Fibroblast of lung (primary cell): ENCODE measurements at places on chromosomes 5 and 9. TPM values are rescaled to one million over a fixed set of nuclear protein-coding genes. Genes with fewer than 3 reads are reported as not detected.

GRCh38 chr5:5665225-5666075, 243.0 kb downstream of the ICE1 start:
- no peaks in the 10 kb centered on the region for H3K27me3 ChIP-seq
- H3K36me3 ChIP-seq = no peaks in the 10 kb centered on the region
- H3K4me1 ChIP-seq = no peaks in the 10 kb centered on the region
- H3K27ac ChIP-seq = no peak overlapping the region

DNA sequence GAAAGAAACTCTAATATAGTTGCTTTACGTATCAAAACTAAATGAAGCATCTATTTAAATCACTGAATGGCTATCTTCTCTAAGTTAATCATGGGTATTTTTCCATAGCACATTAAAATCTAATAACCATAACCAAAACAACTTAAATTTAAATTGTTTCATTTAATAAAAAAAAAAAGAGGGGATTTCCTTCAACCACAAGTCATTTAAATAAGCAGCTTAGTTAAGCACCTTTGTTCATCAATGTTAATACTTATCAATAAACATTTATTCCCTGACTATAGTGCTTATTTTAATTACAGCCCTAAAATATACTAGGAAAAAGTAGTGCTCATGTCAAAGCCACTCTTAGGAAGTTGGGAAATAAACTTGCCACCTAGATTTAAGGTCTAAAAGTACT, 30.3 kb downstream of the ZNF608 start:
- DNase-seq = no peak
- no peaks in the 10 kb centered on the region for H3K36me3 ChIP-seq
- H3K27me3 ChIP-seq = no peaks in the 10 kb centered on the region
- no peak overlapping the region for H3K27ac ChIP-seq
- no peak overlapping the region for H3K4me3 ChIP-seq

- H3K36me3 ChIP-seq = no peaks in the 10 kb centered on the region
- no peaks in the 10 kb centered on the region for H3K4me1 ChIP-seq
- peaks cover 7% of the 10 kb centered on the region for H3K27me3 ChIP-seq
- DNase-seq = peak; percentile 72
- peak within 1 kb of the TSS; percentile 69 for H3K4me3 ChIP-seq
These were observed at the start of gene EDIL3 for GRCh38 chr5:84384604-84385575. EDIL3 (minus strand) TSS chr5:84384880; CDS start chr5:84384374, 506 bp downstream.

DNA sequence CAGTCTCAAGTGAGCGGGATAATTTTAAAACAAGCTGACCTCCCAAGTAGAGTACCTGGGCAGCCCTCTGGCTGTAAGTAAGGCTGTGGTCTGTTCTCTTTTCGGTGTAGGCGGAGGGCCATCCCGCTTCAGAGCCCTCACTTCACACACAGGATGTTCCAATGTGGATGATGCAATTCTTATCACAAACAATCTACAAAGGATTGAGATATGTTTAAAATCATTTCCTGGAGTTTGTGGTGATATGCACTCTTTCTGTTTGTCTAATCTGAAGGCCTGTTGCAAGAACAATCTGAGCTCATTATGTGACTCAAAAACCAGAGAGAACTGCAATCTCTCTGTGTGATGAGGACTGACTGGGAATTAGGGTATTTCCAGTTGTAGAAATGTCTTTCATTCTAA, 42.5 kb downstream of the ITGA2 start:
- H3K4me3 ChIP-seq = no peak overlapping the region
- H3K27me3 ChIP-seq = no peaks in the 10 kb centered on the region
- H3K4me1 ChIP-seq = peaks cover 26% of the 10 kb centered on the region
- DNase-seq = peak; percentile 89
- peak overlapping the region; percentile 90 for H3K27ac ChIP-seq

Gene PCDHGA3
- 1.5 and 2.8 TPM in 2 replicates for total RNA-seq

Gene CCDC69
- 4.0 and 6.4 TPM in 2 replicates for total RNA-seq
